T-helper 9 cell (primary cell): ENCODE measurements at places on chromosomes 11 and 22.

DNA sequence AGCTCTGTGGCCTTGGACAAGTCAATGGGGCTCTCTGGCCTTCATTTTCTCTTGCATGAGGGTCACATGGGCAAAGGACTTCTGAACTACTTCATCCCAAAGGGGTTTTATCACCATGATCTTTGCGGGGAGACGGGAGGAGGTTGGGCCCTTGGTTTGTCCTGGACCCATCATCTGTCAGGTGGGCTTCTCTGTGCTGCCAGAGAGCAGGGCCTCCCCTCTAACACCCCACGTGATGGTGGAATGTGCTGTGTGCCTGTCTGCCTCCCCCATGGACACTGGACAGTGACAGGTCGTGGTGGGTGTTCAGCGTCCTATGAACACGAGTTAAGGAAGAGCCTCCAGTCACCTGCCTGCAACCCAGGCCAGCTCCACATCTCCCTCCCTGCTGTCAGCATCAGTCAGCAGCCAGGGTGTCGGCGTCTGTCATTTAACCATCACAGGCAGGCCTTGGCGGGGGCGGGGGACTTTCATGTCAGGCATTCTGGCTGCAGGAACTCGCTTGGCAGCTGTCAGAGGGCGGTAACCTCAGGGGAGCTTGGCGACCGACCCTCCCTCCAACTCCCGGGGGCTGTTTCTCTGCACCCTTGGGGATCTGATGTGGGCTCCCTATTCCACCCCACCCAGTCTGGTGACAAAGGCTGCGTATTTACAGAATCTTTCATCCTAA lies 2.6 kb upstream of the SUN2 start:
- peak; percentile 58 for DNase-seq

GRCh38 chr11:125129316-125129993 lies 18.0 kb upstream of the TMEM218 start:
- DNase-seq, result no peak

DNA sequence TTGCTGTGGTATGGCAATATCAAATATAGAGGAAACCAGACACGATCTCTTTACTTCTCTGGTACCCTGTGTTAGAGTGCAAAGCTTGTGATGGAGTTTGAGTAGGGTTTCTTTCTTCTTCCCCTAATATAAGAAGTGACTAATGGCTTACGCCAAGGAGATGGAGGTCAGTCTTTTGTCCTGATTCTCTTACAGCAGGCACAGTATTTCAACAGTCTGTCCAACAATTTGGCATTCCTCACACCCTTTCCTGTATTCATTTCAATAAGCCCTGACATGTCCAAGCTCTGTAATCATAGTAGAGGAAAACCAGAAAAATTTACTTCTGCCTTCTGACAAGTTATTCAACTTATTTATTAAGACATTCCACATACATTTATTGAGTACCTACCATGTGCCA lies 546.2 kb downstream of the TMEM135 start:
- no peak for DNase-seq

GRCh38 chr11:110392056-110392455 lies 37.7 kb upstream of the FDX1 start:
- DNase-seq, result no peak

GRCh38 chr11:86818462-86819192 lies 18.3 kb downstream of the PRSS23 start:
- DNase-seq, result no peak

GRCh38 chr11:40722179-40722795 lies 737.2 kb downstream of the LRRC4C start:
- DNase-seq, result no peak

- DNase-seq, result no peak
These were observed 8.0 kb downstream of the MYO7A start for GRCh38 chr11:77136074-77136473.

GRCh38 chr11:113470233-113470632 lies 5.0 kb downstream of the DRD2 start:
- no peak for DNase-seq

DNA sequence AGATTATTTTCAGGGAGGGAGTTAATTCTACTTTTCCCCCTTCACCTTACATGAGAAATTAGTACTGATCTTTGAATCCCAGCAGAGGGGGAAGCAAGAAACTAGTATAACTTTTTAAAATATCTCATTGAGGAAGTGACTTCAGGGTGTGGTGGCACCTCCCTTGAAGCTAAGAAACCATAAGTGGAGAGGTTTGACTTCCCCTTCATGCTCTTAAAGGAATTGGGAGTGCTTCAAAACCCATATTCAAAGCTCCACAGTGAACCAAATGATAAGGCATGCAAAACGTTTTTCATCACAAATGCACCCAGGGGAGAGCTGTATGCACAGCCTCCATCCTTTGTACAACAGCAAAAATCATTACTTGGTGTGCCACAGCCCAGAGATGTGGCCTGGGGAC lies 540 bp downstream of the MS4A14 start:
- no peak for DNase-seq

DNA sequence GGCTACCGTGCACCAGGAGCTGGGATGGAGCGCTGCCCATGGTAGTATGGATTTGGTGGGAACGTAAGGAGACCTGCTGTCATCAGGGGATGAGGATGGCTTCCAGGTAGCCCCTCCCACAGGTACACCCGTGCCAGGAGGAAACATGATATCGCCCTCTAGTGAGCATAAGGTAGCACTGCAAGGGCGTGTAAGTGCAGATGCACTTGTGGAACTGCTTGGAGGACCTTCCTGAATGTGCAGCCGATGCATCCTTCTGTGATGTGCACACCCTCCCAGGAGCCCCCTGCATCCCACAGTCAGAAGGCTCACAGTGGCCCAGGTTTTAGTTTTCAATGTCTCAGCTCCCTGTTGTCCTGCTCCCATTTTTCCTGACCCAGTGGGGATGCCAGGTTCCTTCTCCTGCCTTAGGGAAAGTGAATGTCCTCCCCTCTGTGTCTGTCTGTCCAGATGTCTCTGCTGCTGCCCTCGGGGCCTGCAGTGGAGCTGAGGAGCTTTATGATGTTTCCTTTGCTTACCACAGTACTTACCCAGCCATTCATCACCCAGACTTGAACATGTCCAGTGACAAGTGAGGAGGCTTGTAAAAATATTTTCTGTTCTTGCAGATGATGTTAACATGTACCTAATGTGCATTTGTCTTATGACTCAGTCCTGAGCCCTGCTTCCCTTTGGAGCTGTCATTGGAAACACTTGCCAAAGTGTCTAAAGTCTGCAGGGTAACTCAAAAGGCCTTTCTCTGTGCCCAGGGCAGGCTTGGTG lies 49.2 kb downstream of the DBX1 start:
- DNase-seq, result no peak

DNA sequence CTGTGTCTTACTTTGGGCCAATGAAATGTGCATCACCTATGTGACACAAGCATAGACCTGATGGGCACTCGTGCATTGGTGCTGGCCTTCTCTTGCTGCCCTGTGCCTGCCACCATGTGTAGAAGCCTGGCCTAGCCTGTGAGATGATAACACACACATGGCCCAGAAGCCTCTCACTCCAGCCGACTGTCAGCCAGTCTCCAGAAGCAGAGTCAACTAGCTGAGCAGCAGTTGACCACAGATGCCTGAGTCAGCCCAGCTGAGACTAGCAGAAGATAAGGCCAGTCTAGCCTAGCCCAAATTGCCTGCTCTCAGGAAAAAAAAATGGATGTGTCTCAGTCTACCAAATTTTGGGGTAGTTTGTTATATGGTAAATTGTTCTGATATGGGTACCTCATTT lies 46.2 kb downstream of the CSNK2A3 start:
- DNase-seq, result no peak

- DNase-seq, result no peak
These were observed 5.8 kb downstream of the NXF1 start for GRCh38 chr11:62799486-62799885.

- no peak for DNase-seq
These were observed 8.5 kb downstream of the TRIM6 start for GRCh38 chr11:5604896-5605295.

DNA sequence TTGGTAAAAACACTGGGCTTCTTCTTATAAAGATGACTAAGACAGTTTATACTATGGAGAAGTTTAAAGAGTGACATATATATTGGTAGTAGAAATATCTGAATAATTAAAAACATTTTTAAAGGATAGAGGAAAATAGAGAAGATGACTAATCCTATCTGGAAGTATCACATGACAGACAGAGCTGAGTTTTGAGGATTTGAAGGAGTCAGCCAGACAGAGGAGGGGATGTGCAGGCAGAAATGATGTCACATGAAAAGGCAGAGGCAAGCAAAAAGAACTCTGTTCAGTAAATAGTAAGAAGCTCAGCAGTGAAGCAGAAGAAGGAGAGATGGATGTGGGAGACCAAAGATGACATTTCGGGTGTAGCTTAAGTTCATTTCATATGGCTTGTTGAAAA lies 1.6 kb downstream of the OR10A2 start:
- no peak for DNase-seq
